ENCODE measurements at places on chromosomes 7 and 10.

- no peak for DNase-seq
Observed at GRCh38 chr10:4201866-4202825, 417.1 kb upstream of the KLF6 start.

- DNase-seq: no peak
Observed at GRCh38 chr10:43415544-43415943, 6.6 kb upstream of the HNRNPF start.

DNA sequence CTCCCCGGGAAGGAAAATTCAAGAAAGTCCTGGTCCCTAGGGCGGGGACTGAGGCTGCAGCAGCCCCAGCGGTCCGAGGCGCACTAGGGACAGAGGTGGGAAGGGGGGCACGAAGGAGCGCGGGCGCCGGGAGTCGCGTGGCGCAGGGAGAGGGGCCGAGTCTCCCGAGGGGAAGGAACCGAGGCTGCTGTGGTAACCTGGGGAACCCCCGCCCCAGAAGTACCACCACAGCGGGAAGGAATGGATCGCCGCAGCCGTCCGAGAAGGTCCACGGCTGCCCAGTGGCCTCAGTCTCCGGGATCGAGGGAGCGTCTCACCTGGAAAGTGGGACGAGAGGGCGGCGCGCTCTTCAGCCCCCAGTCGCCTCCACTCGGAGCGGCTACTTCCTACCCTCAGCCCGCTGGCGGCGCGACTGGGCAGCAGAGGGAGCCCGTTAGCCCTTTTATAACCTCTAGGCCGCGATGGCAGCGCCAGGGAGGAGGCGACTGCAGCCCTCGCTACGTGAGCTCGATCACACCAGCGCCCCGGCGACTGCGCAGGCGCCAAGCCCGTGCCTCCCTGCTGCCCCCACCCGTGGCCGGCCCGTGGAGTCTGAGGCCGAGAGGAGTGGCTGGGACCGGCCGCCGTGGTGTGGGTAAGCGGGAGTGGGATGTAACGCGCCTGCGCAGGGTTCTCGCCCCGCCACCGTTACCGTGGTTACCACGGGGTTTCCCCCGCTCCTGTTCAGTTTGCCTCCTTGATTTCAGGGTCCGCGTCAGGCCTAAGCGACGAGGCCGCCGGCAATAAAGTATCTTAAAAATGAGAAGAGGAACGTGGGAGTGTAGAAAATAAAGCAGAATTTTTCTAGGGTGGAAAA, at the start of gene P4HA1:
P4HA1 (minus strand) TSS at position 418 of the 856 bp plus-strand sequence. CDS start 21,983 bp downstream, outside the sequence.
- DNase-seq: peak; percentile 95

GRCh38 chr7:3688842-3689241, 387.8 kb downstream of the SDK1 start:
- DNase-seq: no peak

- DNase-seq: no peak
Observed at GRCh38 chr10:132062116-132062515, 3.6 kb upstream of the JAKMIP3 start.
